ENCODE measurements at places on chromosomes 3 and 15.

DNA sequence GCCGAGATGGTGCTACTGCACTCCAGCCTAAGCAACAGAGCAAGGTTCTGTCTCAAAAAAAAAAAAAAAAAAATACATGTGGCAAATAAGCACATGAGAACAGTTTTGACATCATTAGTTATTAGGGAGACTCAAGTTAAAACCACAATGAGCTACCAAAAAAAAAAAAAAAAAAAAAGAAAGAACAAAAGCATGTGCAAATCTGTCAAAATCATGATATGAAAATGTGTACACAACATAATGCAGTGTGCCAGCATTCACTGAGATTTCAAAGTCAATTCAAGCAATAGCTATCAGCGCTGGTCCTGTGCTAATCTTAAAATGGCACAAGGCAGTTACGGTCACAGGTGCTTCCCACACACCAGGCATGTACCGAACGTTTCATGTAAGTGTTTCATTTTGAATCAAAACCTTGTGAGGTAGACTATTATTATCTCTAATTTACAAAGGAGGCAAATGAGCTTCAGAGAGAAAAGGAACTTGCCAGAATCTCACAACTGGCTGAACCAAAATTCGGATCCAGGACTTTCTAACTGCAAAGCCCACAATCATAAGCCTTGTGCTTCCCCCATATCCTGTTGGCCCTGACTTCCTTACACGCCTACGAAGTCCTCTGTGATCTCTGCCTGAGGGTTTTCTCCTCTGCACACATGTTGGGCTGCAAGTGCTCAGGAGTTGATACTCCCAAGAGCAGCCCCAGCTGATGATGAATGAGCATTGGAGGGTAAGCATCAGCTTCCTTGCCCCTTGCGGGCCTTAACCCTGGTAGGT lies 200.1 kb upstream of the PROK2 start:
- no peak for DNase-seq

GRCh38 chr3:9727743-9728142 lies 3.8 kb upstream of the BRPF1 start:
- no peak for DNase-seq

DNA sequence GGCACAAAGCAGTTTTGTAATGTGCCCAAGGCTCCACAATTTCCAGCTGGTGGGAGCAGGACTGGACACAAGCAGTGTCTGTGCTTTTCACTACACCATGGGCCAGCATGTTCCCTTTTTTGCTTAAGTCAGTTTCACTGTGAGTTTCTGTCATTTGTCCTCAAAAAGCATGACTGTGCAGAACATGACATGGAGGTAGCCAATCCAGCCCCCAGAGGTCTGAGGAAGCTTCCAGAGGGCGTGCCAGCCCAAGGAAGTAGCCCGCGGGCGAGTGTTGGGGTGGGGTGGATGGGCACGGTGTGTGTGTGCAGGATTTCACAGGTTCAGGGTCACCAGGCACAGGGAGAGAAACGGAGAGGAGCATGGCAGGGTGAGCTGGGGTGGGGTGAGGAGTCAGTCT lies 8.0 kb upstream of the EEFSEC start:
- no peak for DNase-seq

- DNase-seq = no peak
These were observed 56.9 kb upstream of the HERC1 start for GRCh38 chr15:63890617-63891016.

- DNase-seq = peak; percentile 83
These were observed 228.1 kb upstream of the FEZF2 start for GRCh38 chr3:62601238-62602070.

DNA sequence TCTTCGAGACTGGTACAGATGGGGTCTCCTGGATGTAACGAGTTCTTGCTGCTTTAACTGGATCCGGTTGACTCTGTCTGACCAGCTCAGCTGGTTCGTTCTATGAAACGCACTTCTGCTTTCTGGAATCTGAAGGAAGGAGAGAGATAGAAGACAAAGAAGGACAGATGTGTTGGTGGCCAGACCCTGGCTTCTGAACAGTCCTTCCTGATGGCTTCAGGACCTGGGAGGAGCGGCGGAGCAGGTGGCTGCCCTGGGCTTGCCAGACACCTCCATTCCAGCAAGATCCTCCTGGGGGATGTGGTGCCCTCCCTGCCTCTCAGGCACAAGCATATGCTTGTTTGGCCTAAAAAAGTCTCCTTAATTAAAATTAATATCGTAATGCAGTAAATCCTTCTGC lies 99.9 kb downstream of the APBA2 start:
- DNase-seq = peak; percentile 56

GRCh38 chr3:171977860-171978259 lies 61.5 kb upstream of the FNDC3B start:
- DNase-seq = no peak

DNA sequence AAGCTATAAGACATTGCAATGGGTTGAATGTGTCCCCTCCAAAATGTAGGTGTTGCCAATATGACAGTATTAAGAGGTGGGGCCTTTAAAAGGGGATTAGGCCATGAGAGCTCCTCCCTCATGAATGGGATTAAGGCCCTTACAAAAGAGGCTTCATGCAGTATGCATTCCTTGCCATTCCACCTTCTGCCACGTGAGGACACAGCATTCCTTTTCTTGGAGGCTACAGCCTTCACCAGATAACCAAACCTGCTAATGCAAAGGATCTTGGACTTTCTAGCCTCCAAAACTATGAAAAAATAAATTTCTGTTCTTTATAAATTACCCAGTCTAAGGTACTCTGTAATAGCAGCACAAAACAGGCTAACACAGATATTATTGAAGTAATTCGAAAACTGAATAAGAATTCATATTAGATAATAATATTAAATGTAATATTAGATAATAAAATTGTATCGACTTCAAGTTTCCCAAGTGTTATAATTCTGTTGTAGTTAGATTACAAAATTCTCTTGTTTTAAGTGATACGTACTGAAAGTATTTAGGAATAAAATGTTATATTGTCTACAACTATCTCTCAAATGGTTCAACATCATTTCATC lies 29.4 kb upstream of the ATP8B4 start:
- peak; percentile 92 for DNase-seq

GRCh38 chr3:73605412-73605811 lies 19.3 kb downstream of the PDZRN3 start:
- DNase-seq = no peak

DNA sequence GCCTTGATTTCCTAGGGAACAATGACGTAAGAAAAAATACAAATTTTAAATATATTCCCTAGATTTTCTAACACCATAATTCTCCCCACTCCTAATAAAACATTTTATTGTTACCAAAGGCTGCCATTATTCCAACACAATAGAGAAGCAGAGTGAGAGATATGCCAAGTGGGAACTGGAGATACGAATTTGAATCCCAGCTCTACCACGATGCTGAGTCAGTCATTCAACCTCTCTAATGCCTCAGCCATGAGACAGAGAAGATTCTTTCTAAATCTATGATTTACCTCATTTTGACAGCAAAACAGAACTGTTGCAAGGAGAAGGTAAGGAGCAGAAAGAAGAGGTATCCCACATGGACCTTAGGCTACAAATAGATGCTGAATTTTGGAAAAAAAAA lies 112.5 kb downstream of the IGF2BP2 start:
- no peak for DNase-seq

DNA sequence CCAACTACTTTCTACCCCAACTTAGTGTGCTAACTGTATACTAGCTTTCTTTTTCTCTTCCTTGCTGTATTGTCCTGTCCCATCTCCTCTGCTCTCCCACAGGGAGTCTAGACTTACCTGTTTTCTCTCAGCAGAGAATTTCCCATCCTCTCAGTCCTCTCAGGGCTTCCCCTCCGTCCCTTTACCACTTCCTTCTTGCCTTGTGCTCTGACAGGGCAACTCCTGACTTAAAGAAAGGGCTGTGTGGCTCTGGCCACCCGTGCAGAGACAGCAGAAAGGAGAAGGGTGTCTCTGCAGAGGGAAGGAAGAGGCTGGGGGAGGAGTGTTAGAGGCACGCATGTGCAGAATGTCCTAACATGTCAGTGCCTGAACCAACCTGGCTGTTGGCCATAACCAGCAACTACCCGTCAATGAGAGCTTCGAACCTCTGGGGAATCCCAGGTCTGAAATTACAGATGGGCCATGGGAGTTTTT lies at the start of gene GCSAM:
GCSAM (minus strand) TSS at position 274 of the 474 bp plus-strand sequence; CDS start at position 146, 128 bp downstream.
- DNase-seq = no peak

- no peak for DNase-seq
These were observed 16.2 kb upstream of the CHD2 start for GRCh38 chr15:92883876-92884435.

GRCh38 chr3:61776390-61776789 lies 215.0 kb downstream of the PTPRG start:
- peak; percentile 5 for DNase-seq

DNA sequence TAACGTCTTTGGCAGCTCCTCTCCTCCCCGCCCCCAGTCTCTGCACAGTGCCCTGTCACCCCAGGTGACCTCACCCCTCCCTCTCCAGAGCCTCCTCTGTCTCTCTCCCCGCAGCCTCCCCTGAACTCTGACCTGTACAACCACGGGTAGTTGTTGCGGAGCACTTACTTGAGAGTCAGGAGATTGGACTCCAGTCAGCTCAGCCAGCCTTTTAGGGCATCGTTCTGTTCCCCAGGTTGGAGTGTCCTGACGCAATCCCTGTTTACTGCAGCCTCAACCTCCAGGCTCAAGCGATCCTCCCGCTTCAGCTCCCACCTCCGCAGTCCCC lies 177.7 kb downstream of the UACA start:
- no peak for DNase-seq

- no peak for DNase-seq
These were observed 10.7 kb downstream of the PDE8A start for GRCh38 chr15:84992157-84992944.

- DNase-seq = no peak
These were observed 24.1 kb upstream of the GP9 start for GRCh38 chr3:129036222-129037092.

- no peak for DNase-seq
These were observed 70.1 kb downstream of the CD200 start for GRCh38 chr3:112403103-112403502.

DNA sequence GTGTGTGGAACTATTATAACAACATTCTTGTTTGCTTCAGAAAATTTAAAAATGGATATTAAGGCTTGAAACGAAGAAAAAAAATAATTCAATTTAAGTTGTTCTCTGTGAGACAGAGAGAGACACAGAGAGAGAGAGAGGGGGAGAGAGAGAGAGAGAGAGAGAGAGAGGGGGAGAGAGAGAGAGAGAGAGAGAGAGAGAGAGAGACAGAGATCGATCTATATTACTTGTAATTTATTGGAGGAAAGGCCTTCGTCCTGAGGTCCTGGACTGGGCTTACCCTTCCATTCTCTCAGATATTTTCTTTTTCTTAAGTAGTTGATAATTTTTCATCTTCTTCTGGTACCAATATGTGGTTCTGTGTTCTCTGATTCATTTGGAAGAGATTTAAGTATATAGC lies 25.9 kb downstream of the MFSD1 start:
- no peak for DNase-seq

DNA sequence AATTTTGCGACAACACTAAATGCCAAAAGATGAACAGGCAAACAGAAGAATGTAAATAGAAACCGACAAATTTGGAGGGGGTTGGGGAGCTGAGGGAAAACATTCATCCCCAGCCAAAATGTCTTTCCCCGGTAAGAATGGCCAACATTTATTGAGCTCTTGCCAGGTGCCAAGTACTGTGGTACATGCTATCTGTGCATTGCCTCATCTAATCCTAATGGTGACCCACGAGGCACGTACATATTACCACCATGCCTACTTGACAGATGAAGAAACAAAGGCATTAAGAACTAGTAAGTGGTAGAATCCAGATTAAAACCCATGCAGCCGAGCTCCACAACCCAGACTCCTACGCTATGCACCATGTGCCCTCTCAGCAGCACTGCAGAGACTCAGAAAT lies 205.7 kb downstream of the STT3B start:
- DNase-seq = no peak

DNA sequence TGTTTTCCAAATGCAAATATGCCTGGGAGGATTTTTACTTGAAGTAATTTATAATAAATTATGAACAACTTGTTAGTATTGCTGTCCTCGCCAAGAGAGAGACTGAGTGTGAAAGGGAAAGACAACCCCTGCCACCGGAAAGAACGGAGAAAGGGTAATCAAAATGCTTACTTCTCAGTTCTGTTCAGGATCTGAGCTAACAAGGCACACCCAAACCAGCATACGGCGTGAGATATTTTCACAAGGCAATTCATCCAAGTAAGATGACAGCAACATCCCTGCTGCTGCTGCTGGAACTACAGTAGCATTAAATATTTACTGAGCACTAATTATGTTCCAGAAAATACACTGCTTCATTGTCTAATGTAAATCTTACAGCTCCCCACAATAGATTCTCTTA lies 96.1 kb downstream of the KBTBD8 start:
- DNase-seq = no peak

DNA sequence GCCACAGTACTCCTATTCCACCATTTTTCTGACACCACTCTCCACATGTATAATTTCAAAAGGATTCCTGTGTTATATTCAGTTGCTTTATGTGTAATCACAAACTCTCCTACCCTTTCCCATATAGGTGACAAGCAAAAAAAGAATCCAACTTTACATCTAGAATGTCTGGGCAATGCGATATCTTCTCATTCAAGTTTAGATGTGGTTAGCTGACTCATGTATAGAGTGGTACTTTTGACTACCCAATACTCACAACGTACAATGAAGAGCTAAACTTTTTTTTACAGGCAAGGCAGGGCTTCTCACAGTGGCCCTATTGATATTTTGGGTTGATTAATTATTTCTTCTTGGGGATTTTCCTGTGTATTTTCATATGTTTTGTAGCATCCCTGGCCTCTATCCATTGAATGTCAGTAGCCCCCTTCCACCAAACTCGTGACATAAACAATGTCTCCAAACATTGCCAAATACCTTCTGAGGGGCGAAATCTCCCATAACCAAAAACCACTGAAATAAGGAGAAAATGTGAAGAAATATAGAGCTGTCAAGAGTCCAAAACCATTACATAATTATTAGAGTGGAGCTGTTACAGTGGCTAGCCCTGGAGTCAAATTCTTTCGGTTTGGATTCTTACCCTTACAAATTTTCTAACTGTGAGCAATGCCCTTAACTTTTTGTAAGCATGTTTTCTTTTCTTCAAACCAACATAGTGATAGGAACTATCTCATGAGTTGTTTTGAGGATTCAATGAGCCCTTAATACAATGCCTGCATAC lies 342.6 kb downstream of the NSUN3 start:
- DNase-seq = no peak

DNA sequence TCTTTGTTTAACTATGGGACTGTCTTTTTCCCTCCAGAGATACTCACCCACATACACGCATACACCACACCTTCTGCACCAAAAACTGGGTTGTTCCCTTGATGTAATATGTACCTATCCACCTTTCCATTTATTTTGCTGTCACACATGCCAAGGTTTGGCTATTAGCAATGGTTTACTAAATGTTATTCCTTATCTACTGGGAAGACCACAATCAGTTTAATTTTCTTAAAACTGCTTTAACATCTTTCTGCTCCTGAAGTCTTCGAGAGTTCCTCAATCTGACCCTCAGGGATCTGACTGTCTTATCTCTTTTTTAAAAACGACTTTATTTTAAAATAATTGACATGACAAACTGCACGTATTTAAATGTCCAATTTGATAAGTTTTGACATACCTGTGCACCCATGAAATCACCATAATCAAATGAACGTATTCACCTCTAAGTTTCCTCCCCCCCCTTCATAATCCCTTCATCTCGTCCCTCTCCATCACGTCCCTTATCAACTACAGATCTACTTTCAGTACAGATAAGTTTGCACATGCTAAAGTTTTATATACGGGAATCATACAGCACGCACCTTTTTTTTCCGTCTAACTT lies 805 bp upstream of the TRPM7 start:
- no peak for DNase-seq

- no peak for DNase-seq
These were observed 881.8 kb downstream of the SI start for GRCh38 chr3:164196477-164196876.

Data from NCI-H524 (cell line).